ENCODE measurements at places on chromosomes 7 and 10.

DNA sequence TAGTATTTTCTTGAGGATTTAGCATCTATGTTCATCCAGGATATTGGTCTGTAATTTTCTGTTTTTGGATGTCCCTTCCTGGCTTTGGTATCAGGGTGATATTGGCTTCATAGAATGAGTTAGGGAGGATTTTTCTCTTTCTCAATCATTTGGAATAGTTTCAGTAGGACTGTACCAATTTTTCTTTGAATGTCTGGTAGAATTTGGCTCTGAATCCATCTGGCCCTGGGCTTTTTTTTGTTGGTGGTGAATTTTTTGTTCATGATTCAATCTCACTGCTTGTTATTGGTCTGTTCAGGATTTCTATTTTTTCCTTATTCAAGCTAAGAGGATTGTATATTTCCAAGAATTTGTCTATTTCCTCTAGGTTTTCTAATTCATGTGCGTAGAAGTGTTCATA is 192.7 kb downstream of the KIF20B start:
- no peak for DNase-seq

- DNase-seq: no peak
Observed at GRCh38 chr10:3784510-3785250, at the start of gene KLF6. Gene KLF6, minus strand, starts transcription at chr10:3785209. Its CDS starts 195 bp downstream, at chr10:3785014.

GRCh38 chr7:77442636-77443035 is 26.5 kb upstream of the GSAP start:
- no peak for DNase-seq

DNA sequence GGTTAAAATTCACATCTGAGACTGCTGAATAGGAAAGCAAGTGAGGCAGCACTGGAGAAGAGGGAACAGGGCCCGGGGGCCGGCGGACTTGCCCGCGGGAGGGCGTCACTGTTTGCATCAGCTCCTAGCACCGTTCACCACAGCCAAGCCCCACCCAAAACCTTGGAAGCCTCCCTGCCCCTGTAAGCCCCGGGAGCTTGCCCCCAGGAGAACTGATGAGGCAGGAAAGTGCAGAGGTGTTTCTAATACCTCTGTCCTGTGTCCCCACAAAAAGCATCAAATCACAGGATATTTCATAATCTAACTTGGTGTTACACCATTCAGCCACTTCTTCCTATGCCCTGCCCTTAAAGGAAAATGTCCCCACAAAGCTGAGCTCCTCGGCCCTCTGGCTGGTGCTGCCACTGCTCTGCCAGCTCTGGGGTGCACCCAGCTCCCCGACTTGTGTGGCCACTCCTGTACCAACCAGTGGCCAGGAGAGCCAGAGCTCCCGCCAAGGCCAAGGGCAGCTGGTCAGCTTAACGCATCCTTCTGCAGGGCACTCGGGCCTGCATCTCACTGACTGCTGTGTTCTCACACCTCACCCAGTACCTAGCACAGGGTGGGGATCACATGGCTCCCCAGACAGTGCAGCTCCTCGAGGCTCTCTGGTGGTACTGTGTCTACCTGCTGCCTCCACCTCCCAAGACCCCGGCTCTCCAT is 47.3 kb upstream of the CNPY1 start:
- DNase-seq: no peak

GRCh38 chr10:89297356-89297755 is 4.5 kb upstream of the IFIT2 start:
- DNase-seq: no peak

- DNase-seq: no peak
Observed at GRCh38 chr7:30470163-30470770, 8.3 kb downstream of the NOD1 start.

DNA sequence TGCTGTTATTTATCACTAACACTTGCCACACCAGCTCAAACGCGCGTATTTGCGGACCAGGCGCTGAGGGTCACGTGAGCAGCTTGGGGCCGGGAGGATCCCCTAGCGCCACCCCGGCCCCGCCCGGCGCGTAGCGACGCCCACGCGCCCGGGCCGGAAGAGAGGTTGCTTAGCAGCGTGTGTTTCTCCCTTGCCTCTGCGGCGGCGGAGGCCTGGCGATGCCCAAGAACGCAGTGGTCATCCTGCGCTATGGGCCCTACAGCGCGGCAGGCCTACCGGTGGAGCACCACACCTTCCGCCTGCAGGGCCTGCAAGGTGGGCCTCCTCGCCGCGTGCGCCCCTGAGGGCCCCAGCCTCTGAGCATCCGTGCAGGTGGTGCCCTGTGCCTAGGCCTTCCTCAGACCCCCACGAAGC is at the start of gene C10orf53:
Gene C10orf53, plus strand, starts transcription at position 172 of the 414 bp plus-strand sequence. Its CDS starts 47 bp downstream, at position 219.
- DNase-seq: no peak

- DNase-seq: no peak
Observed at GRCh38 chr10:43943119-43943817, 294.6 kb upstream of the ZNF32 start.

- DNase-seq: no peak
Observed at GRCh38 chr7:52639126-52639525, 396.3 kb upstream of the POM121L12 start.

- DNase-seq: no peak
Observed at GRCh38 chr10:24889639-24890038, 62.8 kb downstream of the PRTFDC1 start.

DNA sequence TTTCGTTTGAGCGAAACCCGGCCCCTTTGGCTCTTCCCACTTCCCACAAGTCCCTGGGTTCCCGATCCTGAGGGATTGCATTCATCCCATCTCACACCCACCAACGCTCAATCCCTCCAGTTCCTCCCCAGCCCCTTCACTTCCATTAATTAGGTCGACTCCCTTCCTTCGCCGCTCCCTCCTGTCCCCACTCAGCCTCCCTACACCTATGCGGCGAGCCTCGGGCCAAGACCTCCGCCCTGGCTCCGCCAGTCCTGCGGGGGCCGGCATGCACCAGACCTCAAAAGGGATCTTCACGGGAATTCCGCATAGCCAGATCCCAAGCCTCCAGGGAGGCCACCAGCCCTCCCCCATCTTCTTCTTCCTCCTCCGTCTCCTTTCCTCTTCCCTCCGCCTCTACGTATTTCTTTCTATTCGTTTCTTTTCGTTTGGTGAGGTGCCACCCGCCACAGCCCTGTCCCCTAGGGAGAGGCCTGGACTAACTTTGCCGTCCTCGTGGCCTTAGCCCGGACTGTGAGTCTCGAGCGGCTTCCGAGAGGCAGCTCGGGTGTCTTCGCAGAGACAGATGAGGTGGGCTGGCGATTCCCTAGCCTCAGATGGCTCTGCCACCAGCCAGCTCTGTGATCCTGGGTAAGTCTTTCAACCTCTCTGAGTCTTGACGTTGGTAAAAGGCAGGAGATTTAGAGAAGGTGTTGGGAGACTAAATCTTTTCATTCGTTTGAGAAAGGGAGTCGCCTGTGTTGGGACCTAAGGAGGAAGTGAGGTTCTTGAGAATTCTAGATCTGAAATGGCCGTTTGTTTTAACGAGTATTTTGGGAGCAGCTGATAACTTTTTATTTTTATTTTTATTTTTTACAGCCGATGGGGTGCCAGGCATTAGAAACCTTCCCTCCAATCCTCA is 8.1 kb upstream of the LBX1 start:
- no peak for DNase-seq

GRCh38 chr7:45082031-45082830 is 6.5 kb downstream of the NACAD start:
- no peak for DNase-seq

DNA sequence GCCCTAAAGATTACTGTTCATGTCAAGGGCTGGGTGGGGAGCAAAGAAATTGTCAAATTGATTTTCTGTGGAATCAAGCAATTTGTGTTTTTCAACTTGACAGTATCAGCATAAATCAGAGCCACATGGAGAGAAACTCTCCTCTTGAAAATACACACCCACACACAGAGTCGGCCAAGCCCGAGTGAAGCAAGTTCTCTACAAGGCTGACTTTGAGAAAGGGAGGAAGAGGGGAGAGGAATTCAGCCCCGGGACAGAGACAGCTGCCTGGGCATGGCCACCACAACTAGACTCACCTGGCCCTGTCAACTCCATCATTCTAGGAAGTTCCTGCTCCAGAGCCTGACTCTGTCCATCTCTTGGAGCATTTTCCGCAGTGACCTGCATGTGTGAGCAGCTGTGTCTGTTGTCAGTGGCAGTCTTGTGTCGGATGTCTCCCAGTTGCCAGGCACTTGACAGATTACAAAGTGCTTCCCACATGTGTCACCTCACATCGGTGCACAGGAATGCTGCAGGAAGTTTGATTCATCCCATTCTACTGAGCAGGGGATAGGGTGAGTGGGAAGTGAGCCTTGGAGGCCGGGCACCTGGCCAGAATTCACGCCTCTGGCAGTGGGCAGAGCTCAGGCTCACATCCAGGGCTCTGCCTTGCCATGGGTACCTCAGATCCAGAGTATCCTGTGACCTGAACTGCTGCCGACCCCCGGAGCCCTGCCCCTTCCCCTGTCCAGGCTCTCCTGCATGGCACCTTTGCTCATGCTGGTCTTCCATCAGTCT is 37.9 kb downstream of the ADAM12 start:
- no peak for DNase-seq

DNA sequence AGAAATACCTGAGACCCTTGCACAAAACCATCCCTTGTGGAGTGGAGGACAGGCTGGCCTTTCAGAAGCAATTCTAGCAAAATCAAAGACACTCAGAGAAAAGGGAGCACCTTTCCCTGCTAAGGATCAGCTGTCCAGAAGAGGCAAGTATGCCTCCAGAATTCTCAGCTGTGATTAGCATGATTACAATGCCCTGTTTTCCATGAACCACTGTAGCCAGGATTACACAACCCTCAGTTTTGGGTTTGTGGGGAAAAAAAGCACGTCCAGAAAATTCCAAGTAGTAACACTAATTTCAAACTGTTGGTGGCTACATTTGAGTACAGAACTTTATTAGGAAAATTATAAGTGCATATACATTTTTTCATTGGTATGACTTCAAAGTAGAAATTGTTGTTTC is 15.0 kb downstream of the CXCL12 start:
- DNase-seq: no peak

- DNase-seq: peak; percentile 11
Observed at GRCh38 chr7:51467384-51468017, 150.9 kb upstream of the COBL start.

GRCh38 chr7:30887464-30887872 is 24.2 kb upstream of the AQP1 start:
- no peak for DNase-seq

- DNase-seq: no peak
Observed at GRCh38 chr10:86955501-86956194, 1.8 kb downstream of the MMRN2 start.

- DNase-seq: no peak
Observed at GRCh38 chr7:78261302-78261701, 462.7 kb downstream of the PHTF2 start.
